Activated CD4-positive, alpha-beta T cell treated with anti-CD3 and anti-CD28 coated beads for 4 hours (primary cell): ENCODE measurements at places on chromosomes 7 and 10.

DNA sequence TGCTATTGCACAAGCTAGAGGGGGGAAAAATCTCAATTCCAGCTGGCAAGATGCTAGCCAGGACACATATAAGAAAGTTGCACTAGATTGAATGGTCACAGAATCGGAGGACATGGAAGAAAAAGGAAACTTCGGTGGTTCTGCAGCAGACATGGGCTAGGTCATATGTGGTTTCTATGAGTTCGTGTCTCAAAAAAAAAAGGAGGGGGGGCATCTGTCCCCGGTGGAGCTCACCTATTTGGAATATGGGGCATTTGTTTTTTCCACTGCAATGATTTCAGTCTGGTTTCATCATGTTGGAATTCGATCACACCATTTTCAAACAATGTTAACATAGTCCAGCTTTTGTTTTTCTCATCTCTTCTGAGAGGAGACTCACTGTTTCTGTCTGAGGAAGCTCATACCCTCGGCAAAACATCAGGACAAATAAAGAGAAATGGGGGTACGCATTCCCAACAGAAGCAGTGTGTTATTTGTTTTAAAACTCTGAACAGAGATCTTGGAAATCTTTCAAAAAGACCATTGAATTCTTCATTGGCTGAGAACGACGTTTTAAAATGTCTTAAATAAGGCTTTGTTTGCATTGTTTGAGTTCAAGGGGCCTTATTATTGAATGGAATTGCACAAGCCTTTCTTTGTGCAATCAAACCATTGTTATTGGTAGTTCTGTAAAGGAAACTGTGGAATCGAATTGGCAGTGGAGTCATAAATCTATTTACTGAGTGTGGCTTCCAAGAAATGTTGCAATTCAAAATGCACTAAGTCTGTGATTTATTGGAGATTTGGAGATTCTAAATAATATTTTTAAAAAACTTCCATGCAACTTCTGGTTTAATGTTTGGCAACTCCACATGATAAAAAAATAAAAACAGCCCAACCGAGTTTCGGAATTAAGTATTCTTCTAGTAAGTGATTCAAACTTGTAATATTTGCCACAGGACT lies 173.2 kb downstream of the RTKN2 start:
- no peak for DNase-seq

- no peak for DNase-seq
Measured at GRCh38 chr10:2236876-2237275, 499.6 kb upstream of the ADARB2 start.

DNA sequence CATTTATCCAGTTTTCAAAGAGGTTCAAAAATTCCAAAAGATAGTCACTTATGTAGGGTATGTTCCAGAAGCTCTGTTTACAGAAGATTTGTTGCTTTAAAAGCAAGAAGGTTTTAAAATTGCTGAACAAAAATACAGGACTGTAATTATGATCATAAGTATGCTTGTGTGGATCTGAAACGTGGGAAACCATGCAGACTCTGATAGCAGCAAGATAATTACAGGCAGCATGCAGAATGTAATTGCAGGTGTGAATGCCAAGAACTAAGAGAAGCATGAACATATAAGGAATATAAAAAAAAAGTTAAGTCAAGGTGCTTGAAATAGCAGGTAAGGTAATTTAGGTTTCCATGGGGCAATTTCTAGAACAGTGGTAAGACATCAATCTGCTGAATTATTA lies 405.7 kb downstream of the ARL4A start:
- no peak for DNase-seq

DNA sequence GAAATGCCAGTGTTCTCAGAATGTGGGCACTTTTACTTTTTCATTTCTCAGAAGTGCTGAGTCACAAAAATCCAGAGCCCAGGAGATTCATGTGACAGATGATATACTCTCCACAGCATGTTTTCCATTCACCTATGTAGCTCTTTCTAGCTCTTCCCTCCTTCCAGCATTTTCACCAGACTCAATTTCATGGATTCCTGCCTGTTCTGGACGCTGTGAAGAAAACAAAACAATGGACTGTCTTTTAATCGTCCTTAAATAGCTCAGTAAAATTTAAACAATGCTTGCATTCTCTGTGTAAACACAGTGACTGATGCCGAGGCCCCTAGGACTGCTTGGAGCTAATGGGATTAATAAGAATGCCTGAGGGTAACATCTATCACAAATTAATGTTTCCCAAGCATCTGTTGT lies 25.5 kb downstream of the ZNF713 start:
- no peak for DNase-seq

DNA sequence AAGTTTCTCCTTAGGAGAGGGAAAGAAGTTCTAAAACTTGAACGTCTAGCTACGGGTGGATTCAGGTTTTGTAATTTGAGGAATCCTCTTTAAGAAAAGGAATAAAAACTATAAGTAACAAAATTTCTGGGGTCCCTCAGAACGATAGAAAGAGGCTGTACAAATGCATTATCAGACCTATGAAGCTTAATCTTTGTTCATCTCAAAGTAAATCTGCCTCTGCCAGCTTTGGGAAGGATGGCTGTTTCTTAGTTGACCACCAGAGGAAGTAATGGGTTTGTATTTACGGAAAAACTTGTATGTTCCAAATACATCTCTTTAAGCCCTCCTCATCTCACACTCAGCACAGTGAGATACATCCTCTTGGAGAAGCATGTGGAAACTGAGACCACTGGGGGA lies 864 bp downstream of the PSTK start:
- no peak for DNase-seq

- DNase-seq, result no peak
Measured at GRCh38 chr7:35366167-35367155, 112.6 kb upstream of the TBX20 start.

- no peak for DNase-seq
Measured at GRCh38 chr7:40544221-40544723, 409.5 kb downstream of the SUGCT start.

- DNase-seq, result no peak
Measured at GRCh38 chr7:37943905-37944736, 23.7 kb downstream of the EPDR1 start.

DNA sequence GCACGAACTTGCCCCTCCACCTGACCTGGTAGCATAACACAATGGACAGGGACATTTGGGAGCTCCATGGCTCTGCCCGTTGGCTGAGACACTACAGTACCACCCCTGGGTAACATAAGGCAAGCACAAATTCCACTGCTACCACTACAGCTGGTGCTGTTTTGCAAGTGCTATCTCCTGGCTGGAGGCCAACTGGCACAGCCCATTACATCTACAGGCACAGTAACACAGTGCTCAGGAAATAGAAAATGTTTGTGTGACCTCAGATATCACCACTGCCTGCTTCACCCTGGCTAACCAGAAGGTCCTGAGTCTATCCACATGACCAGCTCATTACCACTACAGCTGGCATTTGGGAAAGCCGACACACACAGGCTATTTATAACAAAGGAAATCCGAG lies 631.1 kb upstream of the MBL2 start:
- no peak for DNase-seq

GRCh38 chr10:16735671-16736070 lies 81.6 kb downstream of the RSU1 start:
- DNase-seq, result no peak

DNA sequence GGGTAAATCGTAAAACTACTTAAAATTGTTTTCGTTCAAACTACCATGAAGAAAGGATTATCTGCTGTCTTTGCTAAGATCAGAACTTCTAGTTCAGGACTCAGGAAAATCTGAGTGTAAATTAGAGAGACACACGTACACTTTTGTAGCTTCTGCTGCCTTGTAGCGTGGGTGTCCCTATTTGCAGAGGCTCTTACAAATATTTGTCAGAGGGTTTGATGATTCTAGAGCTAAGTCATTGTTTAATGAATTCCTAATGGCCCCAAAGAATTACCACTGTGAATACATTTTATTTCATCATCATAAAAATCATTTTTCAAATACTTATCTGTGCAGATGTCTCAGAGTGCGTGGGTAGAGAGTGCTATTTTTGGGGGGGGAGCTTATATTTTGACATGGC lies 314.9 kb downstream of the LRMDA start:
- DNase-seq, result no peak

GRCh38 chr10:22686347-22686746 lies 28.0 kb downstream of the PIP4K2A start:
- no peak for DNase-seq

- DNase-seq, result no peak
Measured at GRCh38 chr7:3682028-3682710, 381.1 kb downstream of the SDK1 start.

DNA sequence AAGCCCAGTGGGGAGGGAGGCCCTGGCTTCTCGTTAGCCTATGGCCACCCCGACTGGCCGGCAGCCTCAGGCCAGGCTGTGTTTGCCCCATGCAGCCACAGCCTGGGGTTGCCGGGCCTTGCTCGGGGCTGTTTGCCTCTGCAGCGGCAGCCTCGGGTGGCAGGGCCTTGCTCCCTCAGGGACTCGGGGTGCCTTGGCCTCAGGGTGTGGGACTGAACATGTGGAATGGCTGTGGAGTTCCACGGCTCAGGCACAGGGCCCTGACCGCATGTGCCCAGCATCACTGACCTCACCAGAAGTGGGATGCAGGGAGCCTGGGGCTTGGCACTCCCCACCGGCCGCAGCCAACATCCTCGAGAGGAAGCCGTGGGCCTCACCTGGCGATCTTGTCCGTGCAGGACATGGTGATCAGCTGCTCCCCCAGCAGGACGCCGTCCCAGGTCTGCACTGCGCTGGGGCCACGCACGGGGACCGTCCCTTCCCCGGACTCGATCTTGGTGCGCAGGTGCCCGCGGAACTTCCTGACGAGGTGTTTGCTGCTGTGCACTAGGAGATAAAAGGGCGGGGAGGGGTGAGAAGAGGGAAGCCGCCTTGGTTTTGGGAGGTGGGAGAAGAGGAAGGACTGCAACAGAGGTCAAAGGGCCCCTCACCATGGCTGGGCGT lies 160.5 kb downstream of the WDR37 start:
- no peak for DNase-seq

- no peak for DNase-seq
Measured at GRCh38 chr7:73530800-73531199, 8.7 kb upstream of the BAZ1B start.

DNA sequence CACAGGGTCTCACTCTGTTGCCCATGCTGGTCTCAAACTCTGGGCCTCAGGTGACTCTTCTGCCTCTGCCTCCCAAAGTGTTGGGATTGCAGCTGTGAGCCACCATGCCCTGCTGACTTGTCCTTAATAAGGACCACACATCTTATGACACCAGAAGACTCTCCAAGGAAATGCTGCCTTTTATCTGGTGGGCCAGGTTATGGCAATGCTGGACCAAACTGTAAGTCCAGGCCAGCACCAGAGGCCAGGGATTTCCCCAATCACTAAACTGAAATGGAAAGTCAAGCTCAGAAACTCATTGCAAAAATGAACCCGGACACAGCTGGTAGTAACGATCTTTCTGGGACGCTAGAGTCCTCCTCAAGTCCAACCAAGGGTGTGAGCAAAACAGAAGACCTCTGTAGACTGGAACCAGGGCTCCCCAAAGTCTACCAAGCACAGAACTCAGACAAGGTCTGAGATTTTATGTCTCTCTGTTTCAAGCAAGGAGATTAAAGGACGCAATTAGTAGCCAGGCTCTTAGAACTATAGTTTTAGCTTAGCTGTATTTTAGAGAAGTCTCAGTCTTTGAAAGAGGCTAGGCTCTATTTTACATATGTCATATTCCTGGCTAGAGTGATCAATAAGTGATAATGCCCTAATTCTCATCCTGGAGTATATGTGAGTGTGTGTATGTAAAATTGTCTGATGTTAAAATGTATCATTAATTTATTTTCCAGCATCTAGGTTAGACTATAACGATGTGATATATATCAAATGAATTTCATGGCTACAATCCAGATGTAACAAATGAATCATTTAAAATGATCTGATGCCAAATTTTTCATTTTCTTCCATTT lies 74.0 kb upstream of the ITGB1 start:
- no peak for DNase-seq

GRCh38 chr10:72552857-72553256 lies 73.0 kb downstream of the MICU1 start:
- no peak for DNase-seq

DNA sequence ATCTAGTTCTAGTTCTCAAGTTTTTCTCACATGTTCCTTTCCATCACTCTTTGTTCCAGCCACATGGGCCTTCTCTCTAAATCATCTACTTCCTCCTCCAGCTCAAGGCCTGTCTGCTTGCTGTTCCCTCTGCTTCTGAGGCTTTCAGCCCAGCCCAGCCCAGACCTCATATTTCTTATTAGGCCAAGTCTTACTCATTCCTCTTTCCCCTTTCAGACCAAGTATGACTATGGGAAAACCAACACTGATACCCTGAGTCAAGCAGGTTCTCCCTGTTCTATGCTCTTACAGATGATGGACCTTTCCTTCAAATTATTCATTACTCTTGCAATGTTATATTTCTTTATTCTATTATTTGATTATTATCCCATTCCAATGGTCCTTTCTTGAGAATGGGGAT lies 80.3 kb upstream of the SEM1 start:
- DNase-seq, result no peak

GRCh38 chr10:100579261-100580090 lies 43.7 kb downstream of the HIF1AN start:
- no peak for DNase-seq

GRCh38 chr7:98945852-98946251 lies 67.5 kb downstream of the TRRAP start:
- no peak for DNase-seq

DNA sequence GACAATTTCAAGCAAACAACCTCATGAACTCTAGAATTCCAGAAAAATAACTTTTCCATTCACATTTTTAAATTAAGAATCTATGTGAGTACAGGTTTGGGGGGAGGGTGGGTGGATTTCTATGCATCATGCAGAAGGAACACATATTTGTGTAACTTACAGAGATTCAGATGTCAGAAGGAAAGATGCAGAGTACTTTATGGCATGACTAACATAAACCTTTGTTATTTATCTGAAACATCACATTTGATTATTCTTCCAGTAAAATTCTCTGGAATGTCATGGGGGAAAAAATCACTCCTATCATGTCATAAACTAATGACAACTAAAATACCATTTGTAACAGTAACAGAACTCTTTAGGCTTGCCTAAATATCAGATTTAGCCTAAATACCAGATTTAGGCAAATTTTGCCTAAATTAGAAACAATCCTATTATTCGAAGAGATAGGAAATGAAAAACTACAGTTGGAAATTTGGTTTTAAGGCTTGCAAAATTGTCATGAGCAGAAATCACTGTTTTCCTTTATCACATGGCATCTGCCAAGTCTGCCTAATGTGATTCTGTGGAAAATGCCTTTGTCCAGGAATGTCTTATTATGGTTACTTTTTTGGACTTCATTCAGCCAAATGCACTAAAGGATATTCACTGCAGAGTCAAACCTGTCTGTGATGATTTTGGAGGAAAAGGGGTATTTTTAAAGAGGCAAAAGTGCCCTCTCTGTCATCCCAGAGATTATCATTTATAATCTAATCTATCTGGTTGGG lies 527.7 kb upstream of the CELF2 start:
- no peak for DNase-seq

- DNase-seq, result no peak
Measured at GRCh38 chr10:42532996-42533395, 105.4 kb downstream of the ZNF33B start.

- no peak for DNase-seq
Measured at GRCh38 chr10:72736828-72737220, 44.9 kb downstream of the MCU start.
